ENCODE measurements at places on chromosomes 13 and 19.

- DNase-seq = no peak
These were observed 6.9 kb downstream of the HAUS5 start for GRCh38 chr19:35619290-35619923.

GRCh38 chr19:2423071-2423914 is 4.1 kb downstream of the TIMM13 start:
- peak; percentile 3 for DNase-seq

DNA sequence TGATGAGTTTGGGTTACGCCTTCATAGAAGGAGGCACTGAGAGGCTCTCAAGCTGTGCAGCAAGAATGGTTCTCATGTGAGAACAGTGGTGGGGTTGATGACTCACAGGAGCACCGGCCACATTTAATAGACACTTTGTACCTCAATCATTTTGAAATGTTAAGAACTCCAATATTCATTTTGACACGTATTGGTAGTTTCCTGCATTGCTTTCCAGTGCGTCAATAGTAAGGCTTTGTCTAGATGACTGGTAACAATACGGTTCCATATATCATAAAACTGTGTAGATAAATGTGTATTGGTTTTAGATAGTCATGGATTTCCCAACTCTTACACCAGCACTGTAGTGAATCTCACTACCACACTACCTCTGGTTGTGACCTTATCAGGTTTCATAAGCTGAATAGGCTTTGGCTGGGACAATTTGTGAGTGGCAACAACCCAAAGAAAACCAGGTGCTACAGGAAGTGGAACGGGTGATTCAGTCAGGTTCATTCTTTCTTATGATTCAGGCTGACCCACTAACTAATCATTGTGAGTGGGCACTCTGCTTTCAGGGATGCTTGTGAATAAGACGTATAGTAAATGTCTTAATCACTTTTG is 362.6 kb downstream of the KLF5 start:
- no peak for DNase-seq

- DNase-seq = no peak
These were observed 7.0 kb upstream of the ZNF550 start for GRCh38 chr19:57566396-57567265.
